Cardiac muscle cell (in vitro differentiated cells and primary cell): ENCODE measurements at places on chromosomes 16 and 17.

DNA sequence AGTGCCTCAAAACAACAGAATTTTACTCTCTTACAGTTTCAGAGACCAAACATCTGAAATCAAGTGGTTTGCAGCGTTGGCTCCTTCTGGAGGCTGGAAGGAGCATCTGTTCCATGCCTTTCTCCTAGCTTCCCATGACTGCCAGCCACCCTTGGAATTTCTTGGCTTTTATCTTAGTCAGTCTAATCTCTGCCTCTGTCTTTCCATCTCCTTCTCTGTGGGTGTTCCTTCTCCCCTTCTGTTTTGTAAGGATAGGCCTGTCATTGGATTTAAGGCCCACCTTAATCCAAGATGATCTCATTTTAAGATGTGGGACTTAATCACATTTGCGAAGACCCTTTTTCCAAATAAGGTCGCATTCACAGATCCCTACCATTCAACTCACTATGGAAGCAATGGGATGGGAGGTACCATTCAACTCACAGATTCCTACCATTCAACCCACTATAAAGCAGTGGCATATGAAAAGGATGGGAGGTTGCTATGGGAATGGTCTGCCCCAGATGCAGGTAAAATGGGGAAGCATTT lies 321.8 kb downstream of the WWOX start:
- no peak for DNase-seq

DNA sequence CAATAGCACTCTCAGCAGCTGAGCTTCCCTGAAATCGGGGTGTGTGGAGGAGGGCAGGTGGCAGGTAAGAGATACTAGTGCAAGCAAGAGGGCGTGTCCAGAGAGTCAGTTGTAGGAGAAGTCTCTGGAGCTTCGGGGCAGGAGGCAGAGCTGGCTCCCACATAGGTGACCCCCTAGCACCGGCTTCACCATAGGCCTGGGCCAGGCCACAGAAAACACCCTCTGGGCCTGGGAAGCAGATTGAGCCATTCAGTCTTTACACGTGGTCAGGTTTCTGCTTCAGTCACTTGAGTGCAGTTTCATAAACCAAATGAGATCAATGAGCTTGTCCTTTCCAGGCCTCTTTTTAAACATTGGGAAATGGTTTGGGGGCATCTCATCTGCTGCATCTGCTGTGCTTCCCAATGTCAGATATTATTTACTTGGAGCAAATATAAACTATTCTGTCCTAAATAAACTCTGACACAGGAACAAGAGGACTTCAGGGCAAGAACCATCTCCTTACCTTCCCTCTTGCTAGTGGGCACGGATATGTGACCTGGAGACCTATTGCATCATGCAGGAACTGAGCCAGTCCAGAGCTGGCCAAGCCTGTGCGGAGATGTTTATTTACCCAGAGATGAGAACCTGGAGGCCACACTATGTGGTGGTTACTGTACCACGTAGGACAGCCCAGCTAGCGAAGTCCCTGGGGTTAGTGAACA lies 16.1 kb downstream of the CCR7 start:
- DNase-seq = peak; percentile 85

- DNase-seq = peak; percentile 35
Measured at GRCh38 chr17:2412561-2413021, 11.7 kb upstream of the MNT start.

GRCh38 chr17:57366558-57367351 lies 110.4 kb downstream of the MSI2 start:
- DNase-seq = no peak

GRCh38 chr17:79108232-79108850 lies 33.7 kb downstream of the ENGASE start:
- no peak for DNase-seq

DNA sequence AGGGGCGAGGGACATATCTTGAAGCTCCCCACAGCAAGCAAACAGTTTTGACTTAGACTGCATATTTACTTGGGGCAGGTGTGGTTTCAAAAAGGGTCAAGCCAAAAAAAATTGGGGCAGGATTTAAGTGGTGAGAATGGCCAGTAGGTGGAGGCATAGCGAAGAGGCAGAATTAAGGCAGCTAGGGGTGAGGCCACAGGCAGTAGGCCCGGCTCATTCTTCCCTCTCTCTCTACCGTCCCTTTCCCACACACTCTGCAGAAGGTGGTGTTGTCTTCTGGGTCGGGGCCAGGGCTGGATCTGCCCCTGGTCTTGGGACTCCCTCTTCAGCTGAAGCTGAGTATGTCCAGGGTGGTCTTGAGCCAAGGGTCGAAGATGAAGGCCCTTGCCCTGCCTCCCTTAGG lies 2.6 kb downstream of the SHBG start:
- peak; percentile 66 for DNase-seq
